AG20443 (cell line): ENCODE measurements at places on chromosomes 7 and 10.

DNA sequence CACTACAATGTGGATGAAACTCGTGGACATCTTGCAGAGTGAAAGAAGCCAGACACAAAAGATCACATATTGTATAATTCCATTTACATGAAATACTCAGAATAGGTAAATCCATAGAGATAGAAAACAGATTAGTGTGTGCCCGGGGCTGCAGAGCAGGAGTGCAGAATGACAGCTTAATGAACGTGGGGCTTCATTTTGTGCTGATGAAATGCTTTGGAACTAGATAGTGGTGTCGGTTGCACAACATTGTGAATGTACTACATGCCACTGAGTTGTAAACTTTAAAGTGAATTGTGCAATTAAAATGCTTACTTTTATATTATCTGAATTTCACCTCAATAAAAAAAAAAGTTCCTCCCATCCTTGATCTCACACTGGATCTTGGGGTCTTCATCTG is 31.8 kb upstream of the CARD11 start:
- DNase-seq, result no peak

GRCh38 chr10:19058046-19058445 is 9.4 kb downstream of the MALRD1 start:
- DNase-seq, result no peak

DNA sequence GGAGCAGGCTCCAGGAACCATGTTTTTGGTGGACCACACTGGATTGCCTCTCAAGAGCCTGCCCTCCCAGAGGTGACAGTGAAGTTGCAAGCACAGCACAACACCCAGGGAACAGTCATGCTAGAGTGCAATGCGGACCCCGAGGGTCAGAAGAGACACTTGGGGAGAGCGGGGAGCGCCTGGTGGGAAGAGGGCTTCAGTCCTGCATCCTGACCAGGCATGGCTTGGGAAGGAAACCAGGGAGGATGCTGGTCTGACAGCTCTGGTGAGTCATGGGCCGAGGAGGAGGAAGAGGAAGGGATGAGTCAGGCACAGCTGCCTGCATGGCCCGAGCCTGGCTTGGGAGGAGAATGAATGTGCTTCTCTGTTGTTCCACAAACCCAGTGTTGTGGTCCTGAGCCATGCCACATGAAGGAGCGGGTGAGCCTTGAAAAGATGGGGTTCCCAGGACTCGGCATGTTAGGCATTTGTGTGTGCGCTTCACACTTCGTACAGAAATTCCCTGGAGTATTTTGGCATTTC is 29.5 kb upstream of the ANKRD2 start:
- peak; percentile 95 for DNase-seq

GRCh38 chr10:77436257-77436975 is 201.2 kb downstream of the KCNMA1 start:
- no peak for DNase-seq

- DNase-seq, result no peak
These were observed 1.8 kb downstream of the PDAP1 start for GRCh38 chr7:99406557-99406956.

DNA sequence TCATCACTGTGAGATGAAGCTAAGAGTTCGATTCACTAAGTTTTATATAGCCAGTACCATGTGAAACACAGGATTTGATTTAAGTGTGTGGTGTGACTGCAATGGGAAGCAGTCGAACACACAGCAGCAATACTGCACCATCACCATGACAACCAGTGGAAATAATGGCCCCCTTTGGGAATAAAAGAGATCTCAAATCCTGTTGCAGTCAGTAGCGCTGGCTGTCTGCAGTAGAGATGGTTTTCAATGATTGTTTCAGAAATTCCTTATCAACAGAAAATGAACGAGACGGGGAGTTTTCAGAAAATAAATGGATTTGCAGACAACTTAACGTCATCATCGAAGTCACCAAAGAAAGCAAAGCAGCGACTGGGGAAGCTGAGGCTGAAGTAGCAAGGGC is 91.0 kb downstream of the PTPRE start:
- no peak for DNase-seq

- DNase-seq, result no peak
These were observed 38.9 kb downstream of the TCF7L2 start for GRCh38 chr10:112988839-112989406.

GRCh38 chr7:4281231-4281993 is 400.7 kb upstream of the FOXK1 start:
- no peak for DNase-seq

- no peak for DNase-seq
These were observed 7.9 kb upstream of the NOM1 start for GRCh38 chr7:156941393-156942182.

DNA sequence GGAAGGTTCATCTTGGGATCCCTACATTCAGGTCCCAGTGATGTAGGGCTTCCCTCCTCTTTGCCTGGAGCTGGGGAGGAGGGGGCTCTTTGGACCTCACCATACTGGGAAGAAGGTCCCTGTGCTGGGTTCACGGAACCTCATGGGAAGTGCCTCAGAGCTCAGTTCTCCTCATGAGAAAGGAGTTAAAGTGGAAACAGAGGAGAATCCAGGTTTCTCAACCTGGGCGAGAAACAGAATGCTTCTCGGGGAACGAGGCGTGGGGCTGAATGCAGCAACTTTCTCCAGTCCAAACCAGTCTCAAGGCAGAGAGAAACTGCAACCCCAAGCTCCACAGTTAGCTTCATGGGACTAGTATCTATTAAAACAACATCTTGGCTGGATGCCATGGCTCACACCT is 382.7 kb upstream of the FOXK1 start:
- no peak for DNase-seq

- no peak for DNase-seq
These were observed 78.1 kb downstream of the PRKCQ start for GRCh38 chr10:6501931-6502330.

DNA sequence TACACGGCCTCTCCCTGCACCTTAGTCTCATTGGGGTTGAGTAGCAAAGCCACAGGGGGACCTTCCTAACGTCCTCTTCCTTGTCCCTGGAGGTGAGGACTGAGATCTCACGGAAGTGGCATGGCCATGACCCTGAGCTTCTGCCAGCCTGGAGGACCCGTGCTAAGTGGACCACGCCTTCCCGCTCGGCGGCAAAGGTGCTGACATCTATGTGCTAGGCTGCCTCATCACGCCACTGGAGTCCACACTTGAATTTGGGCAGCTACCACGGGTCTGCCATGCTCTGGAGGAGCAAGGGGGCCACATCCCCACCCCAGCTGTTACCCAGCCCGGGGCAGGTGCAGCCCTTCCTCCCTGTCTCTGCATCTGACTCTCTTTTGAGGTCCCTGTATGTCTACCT is 15.3 kb downstream of the GHRHR start:
- DNase-seq, result no peak

- peak; percentile 68 for DNase-seq
These were observed 101.4 kb upstream of the GLI3 start for GRCh38 chr7:42338231-42338915.

DNA sequence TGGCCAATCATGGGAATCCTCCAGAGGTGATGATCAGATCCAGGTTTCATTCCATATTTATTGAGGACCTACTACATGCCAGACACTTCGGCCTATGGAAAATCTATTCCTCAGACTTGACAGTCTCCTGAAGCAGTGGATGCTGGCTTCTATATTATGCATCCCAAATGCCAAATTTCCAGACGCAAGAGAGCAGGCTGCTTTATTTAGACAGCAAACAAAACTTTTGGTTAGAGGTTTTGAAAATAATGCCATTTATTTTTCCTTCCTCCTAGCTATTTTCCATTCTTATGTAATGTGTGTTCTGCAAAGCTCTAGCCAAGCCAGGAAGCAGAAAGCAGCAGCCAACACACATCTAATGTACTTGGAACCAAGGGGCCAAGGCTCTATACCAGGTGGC is 330.8 kb downstream of the GPAM start:
- no peak for DNase-seq

DNA sequence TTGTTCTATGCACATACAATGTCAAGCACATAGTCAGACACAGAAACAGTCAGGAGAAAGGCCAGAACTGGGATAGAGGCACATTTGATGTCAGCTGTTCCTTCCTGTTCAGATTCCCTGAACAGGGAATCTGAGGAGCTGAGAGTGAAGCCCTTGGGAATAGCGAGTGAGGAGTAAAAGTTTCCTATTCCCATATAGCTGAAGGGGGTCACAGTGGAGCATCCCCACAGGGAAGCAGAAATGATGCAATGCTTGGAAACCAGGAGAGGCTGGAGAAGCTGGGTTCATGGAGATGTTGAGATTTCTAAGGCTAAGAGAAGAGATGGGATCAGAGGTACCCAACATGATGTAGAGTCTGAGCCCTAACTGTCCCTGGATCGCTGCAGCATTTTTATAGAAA is 11.3 kb upstream of the PRXL2A start:
- DNase-seq, result no peak

GRCh38 chr10:130301021-130301892 is 165.1 kb downstream of the GLRX3 start:
- DNase-seq, result no peak

DNA sequence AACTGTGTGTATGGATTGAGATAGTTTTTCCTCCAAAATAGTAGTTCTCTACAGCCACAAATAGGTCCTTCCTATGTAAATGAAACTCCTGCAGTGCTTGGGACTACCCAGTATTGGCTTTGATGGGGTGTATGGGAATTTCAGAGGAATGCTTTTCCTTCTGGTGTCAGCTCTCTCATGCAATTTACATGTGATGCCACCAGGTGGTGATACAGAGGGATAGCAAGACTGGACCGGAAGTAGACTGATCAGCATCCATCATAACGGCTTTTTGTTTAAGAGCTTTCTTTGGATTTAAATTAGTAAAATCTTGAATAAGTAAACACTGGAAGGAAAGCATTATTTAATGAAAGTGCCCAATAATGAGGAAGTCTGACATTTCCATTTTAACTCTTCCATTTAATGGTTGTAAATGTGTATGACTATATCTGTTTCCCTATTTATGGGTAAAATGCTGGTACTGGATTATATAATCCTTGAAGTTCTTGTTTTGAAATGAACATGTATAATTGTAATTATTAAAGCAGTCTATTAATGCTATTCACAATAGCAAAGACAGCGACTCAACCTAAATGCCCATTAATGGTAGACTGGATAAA is 22.7 kb downstream of the DYNC1I1 start:
- peak; percentile 42 for DNase-seq

- no peak for DNase-seq
These were observed 706.7 kb downstream of the PCDH15 start for GRCh38 chr10:54094321-54094720.

- DNase-seq, result no peak
These were observed 220.0 kb downstream of the KIF20B start for GRCh38 chr10:89921403-89921802.

- peak; percentile 83 for DNase-seq
These were observed 33.6 kb upstream of the AGR3 start for GRCh38 chr7:16915405-16915804.

DNA sequence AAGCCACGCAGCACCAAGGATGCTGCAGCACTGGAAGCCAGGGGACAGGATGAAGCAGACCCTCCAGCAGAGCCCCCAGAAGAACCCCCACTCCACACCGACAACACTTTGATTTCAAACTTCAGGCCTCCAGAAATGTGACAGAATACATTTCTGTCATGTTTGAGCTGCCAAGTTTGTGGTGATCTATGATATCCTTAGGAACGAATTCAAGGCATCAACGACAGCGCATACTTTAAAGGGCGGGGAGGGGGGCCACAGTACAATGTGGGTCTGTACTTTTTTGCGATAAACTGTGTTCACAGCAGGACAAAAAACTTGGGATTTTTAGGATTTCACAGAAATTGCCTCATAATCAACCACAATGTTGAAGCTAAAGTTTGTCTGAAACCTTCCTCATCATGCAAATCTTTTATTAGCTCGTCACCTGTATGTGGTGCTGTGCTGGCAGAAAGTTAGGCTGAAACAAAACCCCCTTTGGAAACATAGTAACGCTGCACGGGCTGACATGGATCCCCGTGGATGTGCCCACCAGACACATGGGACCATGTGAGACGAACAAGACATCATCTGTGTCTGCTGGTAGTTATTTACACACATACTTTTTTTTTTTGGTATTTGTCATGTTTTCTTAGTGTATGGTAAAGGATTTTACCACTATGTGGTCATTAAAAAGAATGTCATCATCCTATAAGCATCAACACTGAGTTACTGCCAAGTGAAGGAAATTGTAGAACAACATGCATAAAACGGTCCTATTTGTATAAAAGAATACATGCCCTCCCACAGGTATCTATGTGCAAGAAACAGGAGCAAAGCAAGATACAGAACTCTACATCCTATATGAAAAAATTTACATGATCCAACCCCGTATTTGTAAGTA is 113.3 kb upstream of the AFAP1L2 start:
- DNase-seq, result no peak

GRCh38 chr7:143455491-143455890 is 12.2 kb downstream of the TAS2R60 start:
- DNase-seq, result no peak

GRCh38 chr7:45999541-45999940 is 78.5 kb upstream of the IGFBP3 start:
- no peak for DNase-seq

DNA sequence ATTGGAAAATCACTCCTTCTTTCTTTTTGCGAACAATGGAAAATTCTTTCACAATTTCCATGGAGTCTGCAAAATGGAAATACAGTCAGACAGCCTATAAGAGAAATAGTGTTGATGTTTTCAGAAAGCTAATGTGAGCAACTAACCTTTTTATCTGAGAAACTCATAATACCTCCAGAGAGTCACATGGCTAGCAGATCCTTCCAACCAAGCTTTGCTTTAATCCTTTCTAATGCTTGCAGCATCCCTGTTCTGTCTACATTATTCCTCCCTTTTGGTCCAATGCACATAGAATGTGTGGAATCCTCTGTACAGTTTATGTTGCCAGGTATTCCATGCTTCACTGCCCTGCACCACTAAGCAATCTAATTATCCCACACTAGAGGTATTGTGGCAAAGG is 717.5 kb upstream of the LRRN3 start:
- DNase-seq, result no peak

DNA sequence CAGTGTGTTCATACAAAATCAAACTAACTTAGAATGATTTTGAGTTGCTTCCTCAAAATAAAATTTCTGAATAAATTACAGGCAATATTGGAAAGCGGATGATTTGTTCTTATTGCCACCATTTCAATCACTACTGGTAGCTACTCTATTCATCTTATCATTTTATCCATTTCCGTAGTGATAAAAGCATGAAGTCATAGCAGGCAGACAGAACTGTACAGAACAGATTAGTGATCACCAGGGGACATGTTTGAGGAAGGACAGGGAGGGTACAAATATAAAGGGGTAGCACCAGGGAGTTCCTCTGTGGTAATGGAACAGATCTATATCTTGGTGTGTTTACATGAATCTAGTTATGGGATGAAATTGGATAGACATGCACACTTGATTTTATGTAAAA is 138.5 kb downstream of the WNT2 start:
- DNase-seq, result no peak

DNA sequence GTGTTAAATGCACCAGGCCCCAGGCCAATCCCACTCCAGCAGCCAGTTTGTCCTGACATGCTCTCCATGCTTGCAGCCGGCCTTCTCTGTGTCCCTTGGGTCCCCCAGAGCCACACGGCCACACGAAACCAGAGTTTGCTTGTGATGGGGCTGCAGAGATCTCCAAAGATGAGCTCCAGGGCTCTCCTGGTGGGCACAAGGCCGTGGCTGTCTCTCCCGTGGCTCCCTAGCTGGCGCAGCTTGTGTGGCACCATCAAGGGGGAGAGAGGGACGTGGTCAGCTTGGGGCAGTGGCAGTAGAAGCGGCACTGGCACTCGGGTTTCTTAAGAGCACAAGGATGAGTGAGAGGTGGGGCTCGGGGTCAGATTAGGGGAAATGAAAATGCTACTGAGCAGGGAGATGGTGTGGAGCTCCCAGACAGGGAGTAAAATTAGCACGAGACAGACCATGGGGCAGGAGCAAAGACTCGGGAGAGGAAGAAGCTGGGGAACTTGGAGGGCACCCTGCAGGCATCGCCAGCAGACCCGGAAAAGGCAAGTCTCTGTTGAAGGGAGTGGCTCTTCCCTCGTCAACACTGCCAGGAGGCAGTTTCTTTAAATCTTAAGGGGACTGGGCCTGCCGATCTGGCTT is 572.5 kb upstream of the FOXK1 start:
- no peak for DNase-seq
